ENCODE measurements at places on chromosomes 5 and 9. TPM values are rescaled to one million over a fixed set of nuclear protein-coding genes. Genes with fewer than 3 reads are reported as not detected.

The WWC1 gene
- polyA plus RNA-seq, result 18.3 TPM

DNA sequence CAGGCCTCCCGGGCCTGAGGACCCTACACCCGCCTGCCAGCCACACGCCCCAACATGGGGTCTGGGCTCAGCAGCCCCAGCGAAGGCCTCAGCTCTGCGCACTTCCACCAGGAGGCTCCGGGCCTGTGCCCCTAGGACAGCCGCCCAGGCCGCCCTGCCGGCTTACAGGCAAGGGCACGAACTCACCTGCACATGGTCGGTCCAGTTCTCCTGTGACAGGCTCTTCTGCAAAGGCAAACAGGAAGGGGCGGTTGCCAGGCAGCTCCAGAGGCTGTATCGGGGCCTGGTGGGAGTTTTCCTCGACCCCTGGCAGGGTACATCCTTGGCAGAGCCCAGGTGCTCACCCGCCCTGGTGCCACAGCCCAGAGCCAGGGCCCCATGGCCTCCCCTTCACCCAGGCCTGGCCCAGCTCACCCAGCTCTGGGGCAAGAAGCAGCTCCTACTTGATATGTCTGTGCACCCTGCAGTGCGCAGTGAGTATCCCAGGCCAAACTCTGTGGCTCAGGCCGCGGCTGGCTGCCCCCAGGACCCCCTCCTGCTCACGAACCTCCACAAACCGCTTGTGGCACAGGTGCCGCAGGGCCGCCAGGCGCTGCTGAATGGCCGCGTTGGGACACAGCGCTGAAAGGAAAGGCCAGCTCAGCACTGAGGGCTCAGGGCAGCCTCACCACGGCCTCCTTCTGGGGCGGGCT, 52.2 kb upstream of the NRARP start:
- H3K27ac ChIP-seq, result no peak overlapping the region
- DNase-seq, result no peak
- H3K4me3 ChIP-seq, result no peak overlapping the region
- no peaks in the 10 kb centered on the region for H3K36me3 ChIP-seq
- H3K27me3 ChIP-seq, result no peaks in the 10 kb centered on the region
- H3K4me1 ChIP-seq, result no peaks in the 10 kb centered on the region

DNA sequence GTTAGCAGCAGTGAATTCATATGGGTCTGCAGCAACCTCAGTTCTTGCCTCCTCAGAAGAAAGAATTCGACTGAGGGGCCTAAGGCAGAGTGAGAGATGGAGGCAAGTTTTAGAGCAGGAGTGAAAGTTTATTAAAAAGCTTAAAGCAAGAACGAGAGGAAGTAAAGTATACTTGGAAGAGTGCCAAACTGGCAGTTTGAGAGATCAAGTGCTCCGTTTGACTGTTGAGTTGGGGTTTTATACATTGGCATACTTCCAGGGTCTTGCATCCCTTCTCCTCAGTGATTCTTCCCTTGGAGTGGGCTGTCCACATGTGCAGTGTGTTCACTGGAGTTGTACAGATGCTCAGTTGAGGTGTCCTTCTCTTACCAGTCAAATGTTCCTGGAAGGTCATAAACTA, 203.6 kb downstream of the SPATA31D1 start:
- H3K4me1 ChIP-seq, result no peaks in the 10 kb centered on the region
- H3K27ac ChIP-seq, result no peak overlapping the region
- no peak overlapping the region for H3K4me3 ChIP-seq
- no peak for DNase-seq
- H3K27me3 ChIP-seq, result no peaks in the 10 kb centered on the region

The PTGS1 gene
- polyA plus RNA-seq, result 4.5 TPM

- H3K4me1 ChIP-seq, result peaks cover 3% of the 10 kb centered on the region
- no peak overlapping the region for H3K27ac ChIP-seq
- H3K27me3 ChIP-seq, result no peaks in the 10 kb centered on the region
- no peak for DNase-seq
Observed at GRCh38 chr5:100772006-100772405, 131.1 kb downstream of the ST8SIA4 start.

- H3K4me1 ChIP-seq, result no peaks in the 10 kb centered on the region
- H3K36me3 ChIP-seq, result no peaks in the 10 kb centered on the region
- H3K27me3 ChIP-seq, result no peaks in the 10 kb centered on the region
- H3K27ac ChIP-seq, result no peak overlapping the region
- no peak overlapping the region for H3K4me3 ChIP-seq
Observed at GRCh38 chr5:41527201-41527779, 16.9 kb upstream of the PLCXD3 start.
